Head of caudate nucleus (tissue), 42 donors: ENCODE measurements at places on chromosomes 7 and 10.
A peak's percentile ranks its signal among the peaks of the same experiment; 100 is the strongest.

GRCh38 chr10:109341986-109342385 lies 581.3 kb downstream of the XPNPEP1 start:
- no peak for DNase-seq

DNA sequence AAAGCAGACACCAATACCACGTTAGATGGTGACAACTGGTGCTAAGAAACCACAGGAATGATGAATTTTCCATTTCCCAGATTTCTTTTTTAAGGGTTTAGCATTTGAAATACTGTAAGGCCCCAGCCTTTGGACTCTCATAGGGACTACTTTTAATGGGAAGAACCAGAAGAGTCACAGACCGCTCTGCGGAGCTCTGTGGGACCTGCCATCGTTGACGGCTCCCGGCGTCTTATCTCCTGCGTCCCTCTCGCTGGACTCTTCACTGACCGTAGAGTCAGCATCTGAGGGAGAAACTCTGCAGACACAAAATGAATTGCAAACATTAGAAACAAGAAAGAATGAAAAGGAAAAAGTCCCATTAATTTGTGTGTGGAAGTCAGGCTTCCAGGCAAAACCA lies 81.4 kb upstream of the ATP6V0A4 start:
- no peak for DNase-seq

DNA sequence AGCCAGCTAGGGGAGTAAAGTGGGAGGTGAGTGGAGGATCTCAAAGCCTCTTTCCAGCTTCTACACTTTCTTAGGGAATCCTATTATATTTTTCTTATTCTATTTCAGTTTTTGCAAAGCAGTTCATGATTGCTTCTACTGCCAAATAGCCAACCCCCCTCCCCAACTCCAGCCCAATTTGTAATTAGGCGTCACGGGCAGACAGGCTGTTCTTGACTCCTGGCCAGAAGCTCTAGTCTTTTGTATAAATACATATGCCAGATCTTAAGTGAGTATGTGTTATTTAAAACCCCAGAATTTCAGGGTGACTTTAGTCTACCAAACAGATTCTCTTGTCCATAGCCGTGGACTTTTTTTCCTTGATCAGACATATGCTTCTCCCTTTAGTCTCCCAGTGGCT lies 255.2 kb downstream of the BUB3 start:
- DNase-seq: no peak

- peak; percentile 15 for DNase-seq
These were observed 28.6 kb upstream of the SLC16A12 start for GRCh38 chr10:89563861-89564478.

DNA sequence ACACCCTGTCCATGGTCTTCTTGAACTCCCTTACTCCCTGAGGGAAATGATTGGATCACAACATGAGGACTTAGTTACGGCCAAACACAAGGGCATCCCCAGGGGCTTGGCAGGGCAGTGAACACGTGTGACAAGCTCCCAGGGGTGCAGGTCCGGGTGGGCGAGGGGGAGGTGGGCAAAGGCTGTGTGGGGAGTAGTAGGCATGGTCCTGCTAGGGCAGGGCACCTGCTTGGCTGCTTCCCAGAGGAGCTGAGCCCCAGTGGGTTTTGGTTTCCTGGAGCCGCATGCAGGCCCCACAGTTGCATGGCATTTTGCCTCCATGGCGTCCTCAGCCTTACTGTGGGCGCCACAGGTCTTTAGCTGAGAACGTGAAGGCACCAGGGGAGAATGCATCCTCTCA lies 46.6 kb upstream of the ZNF32 start:
- DNase-seq: no peak

- DNase-seq: no peak
These were observed 67.6 kb upstream of the TFEC start for GRCh38 chr7:116098175-116098574.

GRCh38 chr10:102059987-102060386 lies 4.0 kb upstream of the ARMH3 start:
- no peak for DNase-seq
